ENCODE measurements at places on chromosomes 1 and 21.

GRCh38 chr1:78156805-78157521 lies 111.2 kb downstream of the GIPC2 start:
- DNase-seq = peak; percentile 96

DNA sequence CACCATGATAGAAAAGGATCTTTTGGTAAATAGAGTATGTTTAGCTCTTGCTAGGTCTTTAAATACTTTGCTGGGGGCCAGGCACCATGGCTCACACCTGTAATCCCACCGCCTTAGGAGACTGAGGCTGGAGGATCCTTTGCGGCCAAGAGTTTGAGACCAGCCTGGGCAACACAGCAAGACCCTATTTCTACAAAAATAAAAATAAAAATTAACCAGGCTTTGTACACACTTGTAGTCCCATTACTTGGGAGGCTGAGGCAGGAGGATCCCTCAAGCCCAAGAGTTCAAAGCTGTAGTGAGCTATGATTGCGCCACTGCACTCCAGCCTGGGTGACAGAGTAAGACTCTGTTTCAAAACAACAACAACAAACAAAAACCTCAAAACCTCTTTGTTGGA lies 1.1 kb upstream of the KCNE2 start:
- DNase-seq = no peak

DNA sequence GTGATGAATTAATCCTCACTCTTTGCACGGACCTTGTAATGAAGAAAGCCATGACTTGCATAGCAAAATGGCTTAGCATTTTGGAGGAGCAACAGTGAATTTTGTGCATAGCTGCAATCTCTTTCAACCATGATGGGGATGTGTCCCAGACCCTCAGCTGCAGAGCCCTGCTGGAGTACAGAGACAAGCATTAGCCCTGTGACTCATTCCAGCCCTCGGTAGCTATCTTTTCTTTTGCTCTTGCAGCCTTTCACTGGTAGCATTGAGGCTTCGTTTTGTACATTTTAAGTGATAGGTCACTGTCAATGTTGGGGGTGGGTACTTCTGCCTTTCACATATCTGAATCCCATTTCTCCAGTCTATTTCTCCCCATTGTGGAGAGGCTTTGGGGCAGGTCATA lies 58.4 kb downstream of the SLC35F3 start:
- no peak for DNase-seq

DNA sequence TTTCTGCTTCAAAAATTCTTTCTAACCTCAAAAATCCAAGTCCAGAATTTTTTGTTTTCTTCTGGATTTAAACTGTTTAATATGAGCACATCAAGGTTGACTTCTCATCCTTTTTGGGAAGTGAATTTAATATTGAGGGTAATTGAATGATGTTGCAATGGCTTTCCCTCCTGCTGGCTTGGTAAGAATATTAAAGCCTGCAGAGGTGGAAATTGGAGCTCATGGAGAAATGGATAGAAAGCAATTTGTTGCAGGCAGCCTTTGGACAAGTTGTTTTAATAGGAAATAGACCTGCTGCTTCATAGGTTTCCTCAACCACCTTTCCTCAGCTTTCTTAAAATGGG lies 124.7 kb downstream of the SYT2 start:
- no peak for DNase-seq

GRCh38 chr21:33657124-33657820 lies 15.0 kb downstream of the ITSN1 start:
- DNase-seq = peak; percentile 55

- DNase-seq = no peak
Observed at GRCh38 chr1:230501849-230502248, 75.7 kb upstream of the PGBD5 start.

DNA sequence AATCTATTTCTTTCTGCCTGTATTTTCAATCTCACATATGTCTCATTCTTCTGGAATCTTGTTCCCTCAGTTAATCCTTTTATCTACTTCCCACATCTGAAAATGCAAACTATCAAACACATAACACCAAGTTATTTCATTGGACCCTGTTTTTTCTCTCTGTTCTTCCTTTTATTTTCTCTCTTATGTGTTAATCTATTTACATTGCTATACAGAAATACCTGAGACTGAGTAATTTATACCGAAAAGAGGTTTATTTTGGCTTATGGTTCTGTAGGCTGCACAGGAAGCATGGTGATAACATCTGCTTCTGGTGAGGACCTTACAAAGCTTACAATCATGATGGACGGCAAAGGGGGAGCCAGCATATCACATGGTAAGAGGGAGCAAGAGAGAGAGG lies 247.6 kb downstream of the TGFB2 start:
- no peak for DNase-seq

- no peak for DNase-seq
Observed at GRCh38 chr1:155168456-155169210, 4.5 kb downstream of the KRTCAP2 start.

- no peak for DNase-seq
Observed at GRCh38 chr1:67170751-67171573, 4.7 kb downstream of the IL23R start.

GRCh38 chr1:153125536-153125935 lies 12.2 kb upstream of the SPRR2F start:
- DNase-seq = no peak

- no peak for DNase-seq
Observed at GRCh38 chr1:231931146-231931545, 304.6 kb downstream of the DISC1 start.

- no peak for DNase-seq
Observed at GRCh38 chr1:243390162-243390791, 134.4 kb downstream of the SDCCAG8 start.

GRCh38 chr1:231776010-231776756 lies 149.6 kb downstream of the DISC1 start:
- no peak for DNase-seq

DNA sequence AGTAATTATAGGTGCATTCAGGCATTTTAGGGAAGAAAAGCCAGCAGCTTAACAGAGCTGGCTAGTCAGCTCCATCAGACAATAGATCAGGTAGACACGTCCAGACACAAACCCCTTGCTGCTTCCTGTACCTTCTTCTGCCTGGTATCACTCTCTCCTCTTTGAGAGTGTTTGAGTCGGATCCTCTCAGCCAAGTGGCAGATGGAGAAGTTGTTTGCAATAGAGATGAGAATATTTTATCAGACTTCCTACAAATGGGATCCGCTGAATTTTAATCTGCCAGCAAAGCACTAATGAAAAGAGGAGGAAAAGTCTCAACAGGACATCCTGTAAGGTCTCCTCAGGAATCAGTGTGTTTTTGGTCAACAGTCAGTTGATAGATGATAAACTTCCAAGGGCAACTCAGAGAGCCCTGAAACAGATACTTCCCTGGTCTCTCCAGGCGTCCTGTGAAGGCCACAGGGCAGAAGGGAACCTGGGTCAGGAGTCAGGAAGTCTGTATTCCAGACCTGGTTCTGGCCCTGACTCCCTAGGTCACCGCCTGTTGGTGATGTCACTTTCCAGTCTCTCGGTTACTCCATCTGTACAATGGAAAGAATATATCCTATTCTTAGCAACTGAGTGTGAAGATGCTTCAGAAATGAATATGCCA lies 62.1 kb upstream of the PROX1 start:
- no peak for DNase-seq

DNA sequence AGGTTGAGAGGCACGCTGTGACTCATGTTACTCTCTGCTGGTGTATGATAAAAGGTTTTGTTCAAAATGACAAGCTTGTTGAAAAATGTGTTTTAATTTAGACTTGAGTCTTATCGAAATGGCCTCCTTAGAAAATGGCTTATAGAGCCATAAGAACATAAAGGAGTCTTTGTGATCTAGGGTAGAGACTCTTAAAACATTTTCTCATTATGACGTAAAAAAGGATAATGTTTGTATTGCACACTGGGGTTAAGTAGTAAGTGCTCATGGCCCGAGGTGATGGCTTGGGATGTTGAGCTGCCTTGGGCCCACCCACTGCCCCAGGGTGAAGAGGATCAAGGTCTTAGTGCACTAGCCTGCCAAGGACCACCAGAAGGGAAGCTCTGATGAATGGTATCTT lies 117.4 kb downstream of the DISC1 start:
- DNase-seq = no peak

DNA sequence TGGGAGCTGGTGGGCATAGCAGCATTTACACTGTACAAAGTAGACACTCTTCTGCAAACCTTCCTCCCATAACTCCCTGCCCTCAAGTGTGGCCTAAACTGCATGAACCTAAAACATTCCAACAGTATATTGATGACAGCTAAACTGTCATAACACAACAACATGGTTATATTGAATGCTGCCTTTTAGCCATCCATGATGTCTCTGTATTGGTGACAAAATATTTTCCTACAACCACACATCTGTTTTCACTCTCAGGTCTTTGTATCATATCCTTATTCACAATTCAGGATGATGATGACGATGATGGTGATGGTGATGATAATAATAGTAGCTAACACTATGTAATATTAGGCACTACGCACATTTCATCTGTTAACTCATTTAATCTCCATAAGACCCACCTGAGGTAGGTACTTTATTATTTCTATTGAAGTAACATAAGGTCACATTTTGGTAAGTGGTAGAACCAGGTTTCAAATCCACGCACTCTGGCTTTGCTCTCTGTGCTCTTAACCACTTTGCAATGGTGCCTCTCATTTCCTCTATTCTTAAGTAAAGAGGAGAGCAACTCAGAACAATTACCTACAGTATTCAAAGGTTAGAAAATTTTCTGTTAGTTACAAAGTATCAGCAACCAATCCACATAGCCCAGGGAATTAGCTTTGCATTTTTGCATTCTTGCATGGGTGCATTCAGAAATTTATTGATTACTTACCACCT lies 185.1 kb upstream of the LMO4 start:
- DNase-seq = no peak

GRCh38 chr1:8858888-8859706 lies 19.4 kb downstream of the ENO1 start:
- peak; percentile 60 for DNase-seq

DNA sequence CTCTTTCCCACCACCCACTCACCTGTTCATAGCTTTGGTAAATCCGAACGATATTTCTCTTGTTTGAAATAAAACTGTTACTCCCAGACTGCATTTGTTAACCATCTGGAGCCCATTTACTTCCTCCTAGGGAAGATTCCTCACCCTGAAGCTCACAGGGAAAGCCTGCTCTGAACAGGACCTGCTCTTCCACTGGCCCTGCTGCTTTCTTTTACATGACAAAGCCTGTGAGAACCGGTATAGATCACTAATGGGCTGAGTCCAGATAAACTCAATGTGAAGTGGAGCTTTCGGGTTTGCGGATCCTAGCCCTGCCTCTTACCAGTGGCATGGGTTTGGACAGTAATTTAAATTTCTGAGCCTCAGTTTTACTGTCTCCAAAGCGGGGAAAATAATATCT lies 45.2 kb downstream of the FAM163A start:
- no peak for DNase-seq

- DNase-seq = no peak
Observed at GRCh38 chr1:183998045-183998444, 39.5 kb downstream of the COLGALT2 start.

DNA sequence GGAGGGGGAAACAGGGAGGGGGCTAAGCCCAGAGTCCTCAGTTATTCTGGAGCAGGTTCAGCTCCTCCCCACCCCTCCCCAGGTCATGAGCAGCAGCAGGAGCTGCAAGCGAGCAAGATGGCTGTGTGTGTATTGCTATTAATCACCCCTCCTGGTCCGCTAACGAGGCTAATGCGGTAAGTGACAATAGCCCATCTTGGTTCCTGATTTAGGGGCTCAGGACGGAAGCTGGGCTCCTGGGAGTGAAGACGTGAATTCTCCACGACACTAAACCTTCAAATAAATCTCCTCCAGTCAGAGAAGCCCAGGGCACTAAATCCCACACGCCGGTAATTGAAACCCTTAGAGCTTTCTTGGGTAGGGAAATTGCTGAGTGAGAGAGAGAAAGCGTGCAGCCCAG lies 76.1 kb downstream of the TMEM53 start:
- DNase-seq = no peak

- peak; percentile 86 for DNase-seq
Observed at GRCh38 chr1:78114034-78114956, 68.5 kb downstream of the GIPC2 start.

- no peak for DNase-seq
Observed at GRCh38 chr21:41600556-41600955, 92.6 kb upstream of the TMPRSS2 start.

DNA sequence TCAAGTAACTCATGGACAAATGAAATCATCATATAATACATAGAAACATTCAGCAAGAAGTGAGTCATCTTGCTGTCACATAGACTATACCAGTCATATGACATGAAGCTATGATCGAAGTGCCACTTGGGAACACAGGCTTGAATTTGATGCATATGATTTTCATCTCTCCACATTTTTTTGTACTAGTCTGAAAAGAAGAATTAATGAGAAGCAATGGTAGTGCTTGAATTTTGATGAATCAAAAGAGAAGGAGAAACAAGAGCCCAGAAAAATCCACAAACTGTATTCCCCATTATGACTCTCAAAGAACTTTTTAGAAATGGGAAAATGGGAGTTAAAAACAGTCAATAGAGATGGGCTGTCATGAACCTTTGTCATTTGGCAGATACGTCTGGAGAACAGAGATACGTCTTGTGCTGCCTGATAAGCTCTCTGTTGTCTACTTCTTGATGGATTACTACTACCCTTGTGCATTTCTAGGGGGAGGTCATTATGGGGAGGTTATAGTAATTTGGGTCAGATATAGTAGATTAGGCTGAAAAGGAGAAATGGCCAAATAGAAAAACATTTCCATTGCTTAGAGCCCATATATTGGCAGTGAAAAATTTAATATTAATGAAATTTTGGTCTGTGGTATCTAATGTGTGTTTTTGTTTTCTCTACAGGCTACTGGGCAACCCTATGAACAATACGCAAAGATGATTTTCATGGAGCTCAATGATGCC lies 8.0 kb upstream of the LEPR start:
- DNase-seq = no peak

GRCh38 chr1:175133673-175134435 lies 58.7 kb downstream of the KIAA0040 start:
- DNase-seq = no peak

DNA sequence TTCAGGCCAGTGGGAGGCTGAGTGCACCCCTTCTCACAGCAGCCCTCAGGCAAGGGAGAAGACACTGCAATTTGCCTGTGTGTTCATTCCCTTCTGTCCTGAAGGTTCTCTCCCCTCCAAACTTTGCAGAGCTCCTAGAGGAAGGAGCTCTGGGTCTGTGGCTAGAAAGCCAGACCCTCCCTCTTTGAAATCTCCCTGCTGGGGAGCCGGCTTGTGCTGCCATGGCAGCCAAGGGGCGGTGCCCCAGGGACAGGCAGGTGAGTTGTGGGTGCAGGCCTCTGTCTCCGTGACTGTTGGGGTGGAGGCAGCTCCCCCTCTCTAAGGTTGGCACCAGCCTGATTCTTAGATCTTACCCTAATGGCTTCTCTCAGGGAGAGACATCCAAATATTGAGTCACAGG lies 53.0 kb downstream of the OLFML2B start:
- DNase-seq = no peak

Data from cardiac muscle cell (in vitro differentiated cells and primary cell).